Fibroblast of lung (primary cell): ENCODE measurements at places on chromosomes 5 and 9. TPM values are rescaled to one million over a fixed set of nuclear protein-coding genes. Genes with fewer than 3 reads are reported as not detected.
A peak's percentile ranks its signal among the peaks of the same experiment; 100 is the strongest.

CDHR2 gene
- under 0.01 TPM in 1 of 2 replicates, not detected in the other for total RNA-seq

SLC2A8 gene
- 7.2 and 11.4 TPM in 2 replicates for total RNA-seq

- DNase-seq, result no peak
Observed at GRCh38 chr5:35668319-35668718, 50.7 kb downstream of the SPEF2 start.

PCDHGC5 gene
- 1.3 and 2.6 TPM in 2 replicates for total RNA-seq

- peak; percentile 53 for DNase-seq
Observed at GRCh38 chr5:134647750-134648424, 698 bp upstream of the SEC24A start.

DNA sequence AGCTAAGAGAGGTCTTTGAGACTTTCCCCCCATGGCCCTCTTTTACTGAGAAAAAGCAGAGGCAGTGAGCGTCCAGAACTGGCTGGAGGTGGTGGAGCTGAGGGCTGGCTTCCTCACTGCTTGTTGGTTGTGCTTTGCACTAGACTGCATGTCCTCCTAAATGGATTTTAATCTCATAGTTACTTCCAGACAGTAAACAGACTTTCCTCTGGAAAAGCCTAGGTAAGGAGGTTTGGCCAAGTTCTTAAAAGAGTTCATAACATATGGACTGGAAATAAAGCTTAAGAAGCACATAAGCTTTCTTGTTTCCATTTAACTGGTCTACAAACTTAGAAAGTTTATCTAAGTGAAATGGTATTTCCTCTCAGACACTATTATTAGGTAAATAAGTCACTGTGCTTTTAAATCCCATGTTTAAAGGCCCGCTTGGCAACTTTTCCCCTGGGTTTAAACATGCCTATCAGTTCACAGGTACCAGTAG, 2.0 kb downstream of the ASPN start:
- DNase-seq, result peak; percentile 28

SLC6A18 gene
- not detected in 2 replicates for total RNA-seq

SHB gene
- total RNA-seq, result 12.6 and 13.9 TPM in 2 replicates

GRCh38 chr5:114716955-114717354, 355.1 kb downstream of the KCNN2 start:
- DNase-seq, result no peak

- DNase-seq, result no peak
Observed at GRCh38 chr5:135047347-135047695, 13.3 kb upstream of the PITX1 start.

DNA sequence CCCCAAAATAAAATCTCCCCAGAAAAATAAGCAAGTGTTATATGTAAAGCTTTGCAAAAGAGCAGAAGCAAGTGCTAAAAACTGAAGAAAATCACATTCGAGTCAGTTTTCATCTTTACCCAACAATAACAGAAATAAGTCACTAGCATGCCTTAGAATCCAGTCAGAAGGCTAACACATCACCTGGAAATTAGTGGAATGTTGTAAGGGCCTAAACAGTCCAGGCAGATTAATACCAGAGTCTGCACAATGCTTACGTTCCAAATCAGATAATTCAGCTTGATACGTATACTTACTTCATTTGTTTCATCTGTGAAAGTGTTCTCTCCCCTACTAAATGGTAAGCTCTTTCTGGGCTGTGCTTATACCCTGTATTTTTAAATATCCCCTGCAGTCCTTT, 42.7 kb downstream of the SUSD1 start:
- peak; percentile 92 for DNase-seq

CLIC3 gene
- total RNA-seq, result 1.3 and 3.5 TPM in 2 replicates

DNA sequence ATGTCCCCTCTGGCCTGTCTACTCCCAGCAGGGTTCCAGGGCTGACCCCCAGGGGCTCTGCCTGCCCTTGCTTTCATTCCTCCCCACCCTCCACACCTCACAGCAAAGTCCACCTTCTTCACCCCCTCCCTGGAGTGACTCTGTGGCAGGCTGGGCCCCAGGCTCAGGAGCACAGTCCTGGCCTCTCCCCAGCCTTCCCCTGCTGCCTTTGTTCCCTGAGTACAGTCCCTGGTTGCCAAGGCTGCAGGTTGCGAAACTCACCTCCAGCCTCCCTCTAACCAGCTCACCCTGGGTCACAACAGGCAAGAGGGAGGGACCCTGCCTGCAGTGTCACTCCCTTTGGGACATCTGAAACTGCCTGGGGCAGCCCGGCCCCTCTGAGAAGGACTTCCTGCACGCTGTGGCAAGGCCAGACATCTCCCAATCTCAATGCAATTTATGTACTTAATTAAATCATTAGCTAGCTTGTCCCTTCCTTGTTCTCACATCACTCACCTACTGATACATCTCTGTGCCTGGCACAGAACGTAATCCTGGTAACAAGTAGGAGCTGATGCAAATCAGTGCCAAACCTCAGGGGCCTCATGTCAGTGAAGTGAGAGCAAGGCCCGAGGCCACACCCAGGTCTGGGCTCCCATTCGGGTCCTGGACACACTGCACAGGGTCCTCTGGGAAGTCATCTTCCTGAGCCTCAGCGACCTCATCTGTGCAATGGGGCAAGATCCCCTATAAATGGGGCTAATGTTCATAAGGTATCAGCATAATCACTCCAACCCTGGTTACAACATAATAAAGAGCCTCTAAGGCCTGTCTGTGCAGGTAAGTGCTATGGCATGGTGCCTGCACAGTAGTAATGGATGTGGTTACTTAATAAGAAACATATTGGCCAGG, 27.3 kb upstream of the TRIM14 start:
- DNase-seq, result no peak

DNA sequence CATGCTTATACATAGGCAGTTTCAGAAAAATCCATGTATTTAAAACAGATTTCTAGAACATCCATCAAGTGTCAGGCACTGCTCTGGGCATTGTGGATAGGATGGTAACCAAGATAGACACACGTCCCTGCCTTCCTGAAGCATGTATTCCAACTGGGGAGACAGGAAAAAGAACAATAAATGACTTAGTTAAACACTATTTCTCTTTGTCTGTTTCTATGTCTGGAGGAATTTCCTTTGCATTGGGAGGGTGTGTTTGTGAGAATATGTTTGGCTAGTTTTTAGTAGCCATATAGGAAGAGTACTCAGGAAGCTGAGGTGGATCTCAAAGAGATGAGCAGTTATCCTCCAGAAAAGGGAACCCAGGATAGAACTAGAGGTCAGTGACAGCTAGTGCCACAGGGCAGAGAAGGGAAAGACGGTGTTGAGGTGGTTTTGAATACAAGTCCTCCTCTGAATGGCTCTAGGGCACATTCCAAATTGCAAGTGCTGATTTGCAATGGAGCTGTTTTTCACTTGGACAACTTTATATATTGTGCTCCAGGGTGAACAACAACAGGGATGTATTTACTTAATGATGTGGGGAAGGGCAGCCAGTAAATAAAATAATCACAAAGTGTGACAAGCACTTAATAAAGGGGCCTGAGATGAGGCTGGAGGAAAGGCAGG, 144.7 kb upstream of the SHB start:
- no peak for DNase-seq

- no peak for DNase-seq
Observed at GRCh38 chr9:130385257-130385656, 59.5 kb upstream of the ASS1 start.

PCA3 gene
- not detected in 2 replicates for total RNA-seq

GCNT4 gene
- 1.8 and 3.6 TPM in 2 replicates for total RNA-seq

SUSD3 gene
- 2.8 and 4.6 TPM in 2 replicates for total RNA-seq

DNA sequence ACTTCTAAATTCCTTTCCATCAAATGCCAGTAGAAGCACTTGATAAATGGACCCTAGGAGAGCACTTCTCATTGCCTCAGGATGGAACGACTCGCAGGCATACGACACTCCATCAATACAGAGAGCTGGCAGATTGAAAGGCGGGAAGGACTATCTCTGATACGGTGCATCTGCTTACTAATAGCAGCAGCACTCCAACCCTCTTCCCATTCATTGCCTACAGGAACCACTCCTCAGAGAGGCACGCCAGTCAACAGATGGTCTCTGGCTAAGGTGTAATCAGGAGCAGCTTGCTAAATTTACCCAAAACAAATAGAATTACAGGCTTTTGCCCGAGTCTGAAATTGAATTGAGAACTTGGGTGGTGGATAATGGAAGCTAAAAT, 168.1 kb downstream of the EFNA5 start:
- DNase-seq, result no peak

DNA sequence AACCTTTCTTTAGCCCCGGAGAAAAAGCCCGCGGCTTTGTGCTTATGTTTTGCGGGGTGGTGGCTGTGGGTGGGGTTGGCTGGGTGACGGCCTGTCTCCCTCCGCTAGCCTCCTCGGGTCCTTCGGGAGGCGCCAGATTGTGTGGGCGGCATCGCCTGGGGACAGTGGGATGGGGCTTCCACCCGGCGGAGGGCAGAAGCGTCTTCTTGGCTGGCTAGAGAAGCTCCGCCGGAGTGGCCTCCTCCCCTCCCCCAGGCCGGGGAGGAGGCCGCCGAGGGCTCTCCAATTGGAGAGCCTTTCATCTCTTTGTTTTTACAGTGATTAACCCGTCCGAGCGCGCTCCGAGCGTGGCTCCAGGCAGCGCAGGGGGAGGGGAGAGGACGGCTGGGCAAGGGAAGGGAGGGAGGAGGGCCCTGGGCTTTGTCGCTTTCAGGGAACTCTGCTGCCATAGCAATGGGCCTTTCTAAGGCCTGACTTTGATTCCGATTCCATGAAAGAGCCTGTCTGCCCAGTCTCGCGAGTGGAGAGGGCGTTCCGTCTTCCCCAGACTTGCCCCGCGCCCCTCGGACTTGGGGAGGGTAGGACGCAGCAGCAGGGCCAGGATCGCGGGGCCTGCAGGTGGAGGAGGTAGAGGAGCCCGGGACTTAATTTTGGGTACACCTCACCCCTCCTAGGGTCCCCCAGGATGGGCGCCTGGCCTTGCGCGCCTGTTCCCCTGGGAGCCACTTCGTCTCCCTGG, 36.7 kb upstream of the TIFAB start:
- DNase-seq, result peak; percentile 75

- no peak for DNase-seq
Observed at GRCh38 chr5:151497391-151498002, 50.1 kb downstream of the SLC36A1 start.

- no peak for DNase-seq
Observed at GRCh38 chr9:98929895-98930341, 13.8 kb upstream of the COL15A1 start.

GRCh38 chr5:174799121-174799520, 74.7 kb downstream of the MSX2 start:
- peak; percentile 88 for DNase-seq

- no peak for DNase-seq
Observed at GRCh38 chr5:146450002-146450401, 2.9 kb downstream of the TCERG1 start.

PDCD1LG2 gene
- 4.9 and 6.9 TPM in 2 replicates for total RNA-seq

BICD2 gene
- total RNA-seq, result 32.9 and 35.8 TPM in 2 replicates

IL4 gene
- total RNA-seq, result not detected in 2 replicates

DNA sequence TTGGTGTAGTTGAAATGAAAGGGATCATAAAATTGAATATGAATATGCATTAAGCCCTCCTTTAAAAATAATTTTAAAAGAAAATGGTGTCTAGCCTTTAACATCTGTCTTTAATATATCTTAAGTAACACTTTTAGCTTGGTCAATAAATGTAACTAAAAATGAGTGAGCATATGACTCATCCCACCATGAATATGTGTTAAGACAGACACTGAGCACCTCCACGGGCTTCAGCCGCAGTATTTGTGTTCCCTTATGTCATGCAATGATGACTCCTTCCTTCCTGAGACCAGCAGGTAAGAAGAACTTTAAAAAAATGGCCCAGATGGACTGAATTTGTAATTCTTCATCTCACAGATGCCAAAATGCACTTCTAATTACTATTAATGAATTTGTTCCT, 563.2 kb downstream of the NR2F1-AS1 start:
- peak; percentile 45 for DNase-seq

GRCh38 chr5:152547202-152547601, 142.1 kb upstream of the NMUR2 start:
- DNase-seq, result no peak

LIX1 gene
- not detected in 2 replicates for total RNA-seq

DNA sequence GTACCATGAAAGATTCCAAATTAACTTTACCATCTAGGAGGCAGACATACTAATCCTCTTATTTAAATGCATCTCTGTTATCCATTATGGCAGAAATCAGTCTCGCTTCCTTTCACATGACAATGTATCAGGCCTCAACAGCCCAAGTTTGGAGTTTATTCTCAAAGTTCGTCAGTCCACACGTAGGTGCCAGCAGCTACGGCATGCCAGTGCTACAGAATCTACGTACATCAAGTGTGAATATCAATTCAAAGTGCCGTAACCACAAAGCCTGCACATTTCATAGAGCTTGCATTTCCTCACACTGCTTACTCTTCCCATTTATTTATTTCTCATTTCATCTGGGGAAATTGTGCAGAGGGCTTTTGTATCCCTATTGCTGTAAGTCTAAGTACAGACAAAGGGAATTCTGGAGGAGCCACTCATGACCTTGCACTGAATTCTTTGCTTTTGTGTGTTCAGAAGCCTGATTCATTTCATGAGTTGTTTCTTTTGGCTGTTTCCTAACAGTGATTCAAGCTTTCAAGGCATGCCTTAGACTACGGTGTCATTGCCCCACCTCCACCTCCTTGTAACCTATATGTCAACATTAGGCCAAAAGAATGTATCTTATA, 10.0 kb downstream of the ENC1 start:
- peak; percentile 85 for DNase-seq

DNA sequence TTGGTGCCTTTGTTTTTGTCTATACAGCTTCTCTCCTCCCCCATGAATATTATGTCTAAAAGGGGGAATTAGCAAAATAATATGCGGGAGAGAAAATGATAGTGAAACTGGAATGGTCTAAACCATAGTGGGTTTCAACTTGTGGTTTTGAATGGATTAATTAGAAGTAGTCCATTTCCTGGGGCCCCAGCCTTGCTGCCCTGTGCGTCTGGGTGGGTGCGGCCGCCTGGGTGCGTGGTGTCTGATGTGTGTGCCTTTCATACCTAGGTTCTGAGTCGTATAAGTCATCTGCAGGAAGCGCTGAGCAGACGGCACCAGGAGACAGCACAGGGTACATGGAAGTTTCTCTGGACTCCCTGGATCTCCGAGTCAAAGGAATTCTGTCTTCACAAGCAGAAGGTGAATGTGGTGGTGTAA, 120.0 kb upstream of the CACNA1B start:
- peak; percentile 77 for DNase-seq
